ENCODE measurements at places on chromosomes 3 and 15.

DNA sequence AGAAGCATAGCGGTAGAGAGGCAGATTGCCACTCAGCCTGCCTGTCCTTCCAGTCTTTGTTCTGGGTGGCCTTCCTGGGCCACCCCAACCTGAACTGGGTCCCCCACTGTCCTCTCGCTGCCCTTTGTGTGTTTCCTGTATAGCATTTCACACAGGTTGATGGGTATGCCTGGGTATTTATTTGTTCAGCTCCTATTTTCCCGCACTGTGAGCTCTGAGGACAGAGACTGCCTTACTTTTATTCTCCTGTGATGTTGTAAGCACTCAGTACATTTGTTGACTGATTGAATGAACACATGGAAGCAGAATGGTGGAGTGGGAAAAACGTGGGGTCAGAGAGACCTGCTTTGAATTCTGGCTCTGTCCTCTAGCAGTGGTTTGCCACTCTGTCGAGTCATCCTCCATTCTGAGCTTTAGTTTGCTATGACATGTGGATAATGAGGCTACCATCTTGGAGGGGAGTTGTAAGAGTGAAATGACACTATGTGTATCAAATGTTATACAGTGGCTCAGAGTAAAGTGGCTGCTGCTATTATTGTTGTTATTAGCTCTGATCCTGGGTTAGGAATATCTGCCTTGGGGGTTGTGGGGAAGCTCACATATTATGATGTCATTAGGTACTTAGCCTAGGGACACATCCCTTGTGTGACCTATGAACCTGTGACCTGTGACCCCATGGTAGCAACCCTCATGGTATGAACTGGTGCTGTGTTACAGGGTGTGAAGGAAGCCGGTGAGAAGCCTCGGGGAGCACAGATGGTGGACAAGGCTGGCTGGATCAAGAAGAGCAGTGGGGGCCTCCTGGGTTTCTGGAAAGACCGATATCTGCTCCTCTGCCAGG, 6.4 kb downstream of the PLEKHO2 start:
- DNase-seq, result no peak

GRCh38 chr3:100891033-100891432, 102.2 kb downstream of the ABI3BP start:
- DNase-seq, result no peak

- no peak for DNase-seq
Observed at GRCh38 chr3:9783954-9784353, 8.3 kb downstream of the TADA3 start.

DNA sequence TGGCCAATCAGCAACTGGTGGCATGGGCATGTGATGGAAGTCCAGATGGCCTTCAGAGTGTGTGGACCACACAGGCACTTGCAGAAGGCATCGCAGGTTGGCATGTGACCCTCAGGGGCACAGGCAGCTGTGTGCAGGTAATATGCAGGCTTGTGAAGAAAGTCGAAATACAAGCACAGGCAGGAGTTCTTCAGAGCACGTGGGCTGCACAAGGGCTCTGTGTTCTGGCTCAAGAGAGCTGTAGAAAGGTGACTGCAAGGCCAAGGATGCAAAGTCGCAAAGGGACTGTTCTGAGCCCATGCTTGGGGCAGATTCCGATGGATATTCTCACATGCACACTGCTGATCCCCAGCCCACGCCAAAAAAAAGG, 8.3 kb downstream of the LRRC2 start:
- DNase-seq, result no peak

GRCh38 chr3:66416556-66417304, 84.1 kb downstream of the LRIG1 start:
- DNase-seq, result no peak

- no peak for DNase-seq
Observed at GRCh38 chr3:29949131-29949530, 657.3 kb upstream of the TGFBR2 start.

DNA sequence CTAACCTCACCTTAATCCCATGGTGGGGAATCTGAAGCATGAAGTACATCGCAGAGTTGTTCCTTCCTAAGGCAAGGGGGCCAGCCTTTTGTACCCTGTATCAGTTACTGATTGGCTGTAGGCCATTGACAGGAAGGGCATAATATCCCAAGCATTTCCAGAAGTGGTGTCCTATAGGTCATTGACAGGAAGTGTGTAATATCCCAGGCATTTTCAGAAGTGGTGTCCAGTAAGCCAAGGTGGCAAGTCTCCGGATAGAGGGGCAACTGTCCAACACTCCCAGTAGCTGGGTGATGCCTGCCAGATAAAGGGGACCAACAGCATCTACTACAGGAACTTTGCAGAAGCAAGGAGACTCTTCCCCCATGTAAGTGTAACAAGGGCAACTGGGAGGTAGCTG, 52.1 kb upstream of the MYRIP start:
- no peak for DNase-seq

DNA sequence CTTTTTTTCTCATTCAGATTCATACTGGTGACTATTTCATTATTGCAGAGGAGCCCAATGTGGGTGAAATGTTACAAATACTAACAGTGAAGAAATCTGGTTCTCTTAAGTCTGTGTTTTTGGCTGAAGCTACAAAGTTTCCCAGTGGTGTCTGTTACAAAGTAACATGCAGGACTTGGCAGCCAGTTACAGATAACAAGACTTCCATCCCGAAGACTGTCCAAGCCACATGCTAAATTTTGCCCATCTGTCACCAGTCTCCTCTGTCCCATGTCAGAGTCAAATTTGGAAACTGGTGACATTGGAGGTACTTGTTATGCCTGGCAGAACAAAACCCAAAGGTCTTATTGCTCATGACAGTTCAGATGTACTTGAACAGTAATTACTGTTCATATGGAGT, 269.2 kb upstream of the GOLIM4 start:
- no peak for DNase-seq

GRCh38 chr3:29609328-29609811, 328.5 kb downstream of the RBMS3 start:
- no peak for DNase-seq

DNA sequence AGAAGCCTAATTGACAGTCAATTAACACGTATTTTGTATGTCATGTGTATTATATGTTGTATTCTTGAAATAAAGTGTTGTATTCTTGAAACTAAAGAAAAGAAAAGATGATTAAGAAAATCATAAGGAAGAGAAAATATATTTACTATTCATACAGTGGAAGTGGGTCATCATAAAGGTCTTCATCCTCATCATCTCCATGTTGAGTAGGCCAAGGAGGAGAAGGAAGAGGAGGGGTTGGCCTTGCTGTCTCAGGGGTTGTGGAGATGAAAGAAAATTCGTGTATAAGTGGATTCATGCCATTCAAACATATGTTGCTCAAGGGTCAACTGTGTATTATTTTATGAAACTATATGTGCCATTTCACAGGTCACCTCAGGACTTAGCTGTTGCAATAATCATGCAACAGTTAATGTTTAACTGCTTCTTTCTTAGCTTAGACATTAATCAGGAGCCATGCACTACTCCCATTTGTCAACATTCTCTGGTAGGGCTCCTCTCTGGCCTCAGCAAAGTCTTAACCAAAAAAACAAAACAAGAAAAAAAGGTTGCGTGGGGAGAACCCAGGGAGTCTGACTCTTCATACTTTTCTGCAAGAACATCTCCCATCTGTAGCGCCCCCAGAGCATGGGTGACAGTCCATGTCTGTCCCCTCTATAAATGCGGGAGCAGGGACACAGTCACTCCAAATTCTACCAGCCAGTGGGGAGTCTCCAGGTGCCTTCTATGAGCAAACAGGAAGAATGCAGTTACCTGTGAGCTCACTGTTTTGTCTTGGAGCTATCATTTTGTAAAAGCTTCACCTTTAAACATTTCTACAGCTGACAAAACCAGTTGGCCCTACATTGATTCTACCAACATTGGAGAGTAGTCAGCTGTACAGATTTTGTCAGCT, 19.9 kb upstream of the LRRC2 start:
- DNase-seq, result no peak

DNA sequence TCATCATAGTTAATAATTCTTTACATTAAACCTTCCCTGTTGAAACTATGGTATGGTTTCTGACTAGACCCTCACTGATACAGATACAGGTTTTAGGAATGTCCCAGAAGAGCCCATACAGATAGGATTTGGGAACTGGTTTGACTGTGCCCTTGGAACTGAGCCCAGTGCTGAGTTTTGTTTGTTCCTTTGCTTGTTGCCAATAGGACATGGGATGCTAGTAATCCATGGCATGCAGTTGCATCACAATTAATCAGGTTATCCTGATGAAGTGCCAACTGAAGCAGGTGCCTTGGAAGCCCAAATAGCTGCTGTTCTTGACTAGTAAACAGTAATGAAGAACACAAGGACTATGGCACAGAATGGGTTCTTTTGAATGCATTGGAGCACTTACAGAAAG, 230.6 kb downstream of the NEK10 start:
- DNase-seq, result no peak

GRCh38 chr3:148187296-148187695, 510.4 kb upstream of the AGTR1 start:
- no peak for DNase-seq

- DNase-seq, result no peak
Observed at GRCh38 chr3:20682573-20682972, 496.6 kb upstream of the SGO1 start.

GRCh38 chr3:132593947-132594323, 3.1 kb upstream of the ACKR4 start:
- no peak for DNase-seq

- no peak for DNase-seq
Observed at GRCh38 chr3:132606085-132606484, 9.0 kb downstream of the ACKR4 start.

All from DND-41 (cell line).